ENCODE measurements at places on chromosomes 7 and 10. TPM values are rescaled to one million over a fixed set of nuclear protein-coding genes. Genes with fewer than 3 reads are reported as not detected.

GRCh38 chr7:90666186-90666585, 70.1 kb downstream of the CDK14 start:
- DNase-seq = no peak

- DNase-seq = no peak
Observed at GRCh38 chr10:111830359-111830758, 353.2 kb downstream of the GPAM start.

- DNase-seq = no peak
Observed at GRCh38 chr7:137386966-137387365, 43.4 kb upstream of the PTN start.

The AUTS2 gene
- 50.0 TPM for total RNA-seq

GRCh38 chr7:44587843-44588711, 6.0 kb upstream of the TMED4 start:
- DNase-seq = no peak

The GPR26 gene
- 0.05 TPM for total RNA-seq

The SH2B2 gene
- 14.7 TPM for total RNA-seq
